ENCODE measurements at places on chromosomes 2 and 18.

- DNase-seq: no peak
Measured at GRCh38 chr2:30693821-30694281, 113.4 kb downstream of the CAPN13 start.

DNA sequence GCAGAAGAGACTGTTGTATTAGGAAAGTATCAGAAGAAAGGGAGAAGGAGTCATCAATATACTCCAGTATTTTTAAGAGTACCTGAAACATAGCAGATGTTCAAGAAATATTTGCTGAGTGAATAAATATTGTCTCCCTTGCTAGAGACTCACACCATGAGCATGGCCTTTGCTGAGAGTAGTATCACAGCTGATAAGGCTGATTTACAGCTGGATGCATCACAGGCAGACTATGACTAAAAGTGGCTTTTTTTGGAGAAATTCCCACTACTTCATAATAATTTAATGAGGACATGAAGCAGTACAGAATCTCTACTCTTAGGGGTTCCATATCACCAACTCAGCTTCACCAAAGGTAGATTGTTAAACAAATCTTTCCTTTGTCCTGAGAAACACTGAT, 373.3 kb downstream of the RBM43 start:
- no peak for DNase-seq

DNA sequence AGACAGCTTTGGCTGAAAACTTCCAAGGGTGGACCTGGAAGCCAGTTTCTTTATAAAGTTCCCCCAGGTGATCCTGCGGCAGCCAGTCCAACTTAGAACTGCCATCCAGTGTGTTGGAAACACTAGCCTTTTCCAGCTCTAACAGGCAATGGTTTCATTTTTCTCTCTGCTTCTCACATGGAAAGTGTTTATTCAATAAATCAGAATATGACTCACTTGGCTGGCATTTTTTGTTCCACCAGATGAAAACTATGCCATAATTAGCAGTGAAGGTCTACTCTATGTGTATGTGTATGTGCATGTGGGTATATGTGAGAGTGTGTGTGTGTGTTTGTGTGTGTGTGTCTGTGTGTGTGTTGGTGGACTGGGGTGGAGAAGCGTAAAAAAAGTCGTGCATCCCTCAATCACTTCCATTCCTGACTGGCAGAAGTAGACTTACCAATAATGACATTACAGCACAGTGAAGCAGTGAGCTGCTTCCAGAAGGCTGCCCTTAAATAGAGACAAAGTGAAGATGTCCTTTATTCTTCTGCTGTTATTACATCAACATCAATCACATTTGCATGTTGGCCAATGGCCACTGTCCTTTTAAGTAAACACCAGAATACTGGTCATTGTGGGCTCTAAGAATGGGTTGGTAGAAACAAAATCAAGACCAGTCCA, 90.9 kb upstream of the SETBP1 start:
- no peak for DNase-seq

- no peak for DNase-seq
Measured at GRCh38 chr2:240985881-240986786, 12.3 kb upstream of the SNED1 start.

DNA sequence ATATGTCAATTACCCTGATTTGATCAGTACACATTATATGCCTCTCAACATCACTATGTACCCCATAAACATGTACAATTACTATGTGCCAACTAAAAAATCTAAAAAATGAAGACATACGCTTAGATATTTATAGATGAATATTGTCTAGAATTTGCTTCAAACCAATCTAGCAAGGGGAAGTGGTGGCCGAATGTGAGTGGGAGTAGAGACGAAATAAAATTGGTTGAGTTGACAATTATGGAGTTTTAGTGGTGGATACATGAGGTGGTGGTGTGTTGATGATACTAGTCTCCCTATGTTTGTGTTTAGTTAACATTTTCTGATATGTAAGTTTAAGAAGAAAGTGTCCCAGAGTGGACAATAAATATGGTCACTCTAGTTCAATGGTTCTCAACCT, 49.0 kb downstream of the SDC1 start:
- DNase-seq: no peak

DNA sequence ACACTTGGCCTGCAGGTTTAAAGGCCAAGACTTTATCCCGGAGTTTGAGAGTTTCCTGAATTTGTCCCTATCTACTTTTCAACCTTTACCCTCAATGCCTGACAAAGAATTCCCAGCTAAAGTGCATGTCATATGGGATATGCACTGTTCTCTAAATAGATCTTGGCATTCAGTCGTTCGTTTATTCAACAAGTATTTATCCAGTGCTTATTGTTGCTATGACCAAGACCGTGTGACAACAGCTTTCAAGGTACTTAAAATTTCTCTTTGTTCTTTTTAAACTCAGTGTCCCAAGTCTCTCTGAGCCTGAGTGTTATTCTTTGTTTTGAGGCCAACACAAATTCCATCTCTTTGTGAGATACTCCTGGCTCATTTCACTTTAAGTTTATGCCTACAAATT, 133.4 kb downstream of the RGPD3 start:
- no peak for DNase-seq

- DNase-seq: no peak
Measured at GRCh38 chr18:11368020-11368419, 218.7 kb upstream of the PIEZO2 start.

DNA sequence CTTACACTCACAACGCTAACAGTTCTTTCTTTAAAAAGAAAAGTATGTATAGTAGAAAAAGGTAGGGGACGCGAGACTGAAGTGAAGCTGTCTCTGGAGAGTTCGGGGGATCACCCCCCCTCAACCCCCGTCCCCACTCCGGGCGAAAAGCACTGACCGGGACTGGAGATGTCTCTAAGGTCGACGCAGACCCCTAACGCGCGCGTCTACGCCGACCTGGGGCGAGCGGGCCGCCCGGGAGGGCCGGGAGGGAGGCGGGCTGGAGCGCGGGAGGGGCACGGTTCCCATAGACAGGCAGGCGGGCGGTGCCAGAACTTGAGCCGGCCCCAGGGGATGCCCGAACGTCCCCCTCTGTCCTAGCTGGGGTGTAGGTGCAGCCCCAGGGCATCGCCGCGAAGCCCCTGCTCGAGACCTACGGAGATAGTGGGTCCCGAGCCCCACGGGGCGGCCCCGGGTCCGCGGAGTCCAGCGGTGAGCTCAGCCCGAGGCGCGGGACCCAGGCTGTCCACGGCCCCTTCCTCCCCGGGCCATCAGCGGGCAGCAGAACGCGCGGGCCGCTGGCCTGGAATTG, 82.2 kb downstream of the CHRNA1 start:
- peak; percentile 3 for DNase-seq

DNA sequence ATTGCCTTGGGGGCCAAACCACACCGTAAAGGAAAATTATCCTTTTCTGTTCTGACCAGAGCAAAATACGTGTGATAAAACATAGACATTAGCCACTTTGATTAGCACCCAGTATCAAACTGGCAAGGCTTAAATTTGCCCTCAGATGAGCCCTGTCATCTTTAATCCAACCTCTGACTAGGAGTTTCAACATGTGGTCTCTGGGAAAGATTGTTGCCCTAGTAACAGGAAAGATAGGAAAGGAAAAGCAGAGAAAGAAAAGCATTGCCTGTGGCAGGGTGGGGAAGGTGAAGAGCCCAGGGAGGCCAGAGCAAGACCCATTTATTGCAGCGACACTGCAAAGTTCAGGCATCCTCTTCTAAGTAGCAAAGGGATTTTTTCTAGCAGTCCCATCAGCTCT, 181.5 kb upstream of the SCN7A start:
- DNase-seq: no peak

DNA sequence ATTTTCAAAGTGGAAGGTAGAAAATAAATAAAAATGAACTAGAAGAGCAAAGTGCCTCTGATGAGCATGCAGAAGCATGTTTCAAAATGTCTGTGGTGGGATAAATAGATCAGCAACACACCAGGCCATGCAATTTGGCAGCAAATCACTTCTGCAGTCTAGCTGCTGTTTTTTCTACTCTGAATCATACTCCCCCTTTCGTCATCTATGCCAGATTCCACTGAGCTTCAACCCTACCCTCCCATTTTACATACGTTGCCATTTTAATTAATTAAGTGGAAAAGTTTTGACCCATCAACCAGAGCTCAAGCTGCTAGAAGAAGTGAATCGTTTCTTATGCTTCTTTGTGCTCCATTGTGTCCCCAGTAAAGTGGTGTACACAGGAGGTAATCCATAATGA, 79.3 kb downstream of the NRXN1 start:
- no peak for DNase-seq

DNA sequence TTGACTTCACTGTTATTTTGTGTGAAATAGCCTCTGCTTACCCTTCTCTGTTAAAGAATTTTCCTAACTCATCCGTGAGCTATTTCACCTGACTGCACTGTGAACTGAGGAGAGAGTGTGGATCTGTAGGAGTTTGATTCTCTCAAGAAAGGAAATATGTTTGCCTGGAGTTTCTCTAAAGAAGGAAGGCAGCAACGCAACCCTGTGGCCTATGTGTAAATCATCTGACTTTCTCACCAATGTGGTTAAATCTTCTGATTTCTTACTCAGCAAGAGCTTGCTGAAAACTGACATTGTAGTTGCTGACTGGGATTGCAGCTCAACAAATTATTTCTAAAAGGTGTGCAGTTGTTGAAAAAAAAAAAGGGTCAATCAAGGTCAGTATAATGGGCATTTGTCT, 153.9 kb upstream of the PELI1 start:
- DNase-seq: no peak

- DNase-seq: no peak
Measured at GRCh38 chr18:74652392-74652988, 54.8 kb downstream of the ZNF407 start.

- DNase-seq: no peak
Measured at GRCh38 chr2:160300203-160300602, 100.1 kb upstream of the ITGB6 start.

DNA sequence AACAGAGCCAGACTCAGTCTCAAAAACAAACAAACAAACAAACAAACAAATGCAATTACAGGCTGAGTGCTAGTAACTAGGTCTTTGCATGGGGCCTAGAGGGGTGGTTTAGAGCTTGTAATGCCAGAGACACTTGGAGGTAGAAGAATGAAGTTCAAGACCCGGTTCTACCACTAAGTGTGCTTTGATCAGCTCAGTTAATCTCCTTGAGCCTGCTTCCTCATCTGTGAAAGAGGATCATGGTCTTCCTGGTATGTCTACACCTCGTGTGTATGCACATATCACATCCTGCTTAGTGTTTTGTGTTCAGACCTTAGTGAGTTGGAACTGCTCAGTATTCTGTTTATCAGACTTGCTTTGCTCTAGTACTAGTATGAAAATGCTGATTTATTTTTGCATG, 4.8 kb upstream of the ATP6V1C2 start:
- no peak for DNase-seq

DNA sequence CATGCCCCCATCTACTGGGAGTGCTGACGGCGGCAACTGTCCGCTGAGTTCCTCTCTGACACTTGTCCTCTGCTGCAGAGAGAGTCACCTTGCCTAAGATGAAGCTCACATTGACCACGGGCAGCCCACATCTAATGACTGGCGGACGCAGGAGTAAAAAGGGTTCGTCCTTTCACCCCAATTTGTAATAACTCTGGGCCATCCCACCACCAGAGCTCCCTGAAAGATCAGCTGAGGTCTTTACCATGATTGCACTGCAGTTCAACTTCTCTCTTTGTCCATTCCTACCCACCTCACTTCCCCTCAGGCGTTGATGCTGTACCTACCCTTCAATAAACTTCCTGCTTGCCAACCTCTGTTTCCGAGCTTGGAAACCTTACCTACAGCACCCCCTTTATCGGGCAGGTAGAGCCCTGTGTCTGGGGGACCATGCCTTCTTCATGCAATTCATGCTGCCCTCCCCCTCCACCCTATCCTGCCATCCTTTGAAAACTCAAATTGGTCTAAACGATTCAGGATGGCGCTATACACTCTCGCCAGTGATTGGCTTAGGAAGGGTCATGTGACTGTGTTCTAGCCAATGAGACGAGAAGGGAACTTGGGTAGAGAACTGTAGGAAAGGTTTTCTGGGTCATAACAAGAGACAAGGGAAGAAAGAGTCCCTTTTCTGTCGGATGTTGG, 10.3 kb upstream of the B3GNT2 start:
- DNase-seq: no peak

GRCh38 chr2:240500561-240501423, 57.0 kb downstream of the ANKMY1 start:
- DNase-seq: no peak

DNA sequence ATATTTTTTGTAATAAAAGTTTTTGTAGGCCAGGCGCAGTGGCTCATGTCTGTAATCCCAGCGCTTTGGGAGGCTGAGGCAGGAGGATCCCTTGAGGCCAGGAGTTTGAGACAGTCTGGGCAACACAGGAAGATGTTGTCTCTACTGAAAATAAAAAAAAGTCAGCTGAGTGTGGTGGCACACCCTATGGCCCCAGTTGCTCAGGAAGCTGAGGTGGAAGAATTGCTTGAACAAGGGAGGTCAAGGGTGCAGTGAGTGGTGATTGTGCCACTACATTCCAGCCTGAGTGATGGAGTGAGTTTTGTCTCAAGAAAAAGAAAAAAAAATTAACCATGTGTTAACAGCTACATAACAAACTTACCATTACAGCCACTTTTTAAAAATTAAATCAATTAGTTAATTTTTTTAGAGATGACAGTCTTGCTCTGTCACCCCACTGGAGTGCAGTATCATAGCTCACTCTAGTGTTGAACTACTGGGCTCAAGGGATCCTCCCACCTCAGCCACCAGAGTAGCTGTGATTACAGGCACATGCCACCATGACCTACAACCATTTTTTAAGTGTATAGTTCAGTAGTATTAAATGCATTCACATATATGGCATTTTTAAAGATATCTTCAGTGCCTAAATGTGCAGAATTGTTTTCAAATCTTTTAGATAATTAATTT, 67.2 kb upstream of the ACYP2 start:
- DNase-seq: no peak

DNA sequence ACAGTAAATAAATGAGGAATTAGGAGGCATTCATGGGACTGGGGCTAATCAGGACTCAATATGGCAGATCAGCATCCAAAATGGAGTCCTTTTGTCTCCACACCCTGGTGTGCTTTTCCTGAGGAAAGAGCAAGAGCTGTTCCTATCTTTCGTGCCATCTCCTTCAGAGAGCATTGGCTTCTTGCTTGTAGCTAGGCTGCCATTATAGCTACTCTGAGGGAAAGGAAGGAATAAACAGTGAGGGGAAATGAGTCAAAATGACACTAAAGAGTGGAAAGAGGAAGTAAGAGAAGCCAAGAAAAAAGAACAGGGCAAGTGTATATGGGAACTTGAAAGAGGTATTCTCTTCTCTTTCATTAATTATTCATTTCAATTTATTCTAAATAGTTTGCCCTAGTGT, 8.4 kb upstream of the NMI start:
- no peak for DNase-seq

- no peak for DNase-seq
Measured at GRCh38 chr2:172997031-172997430, 78.6 kb upstream of the MAP3K20 start.

GRCh38 chr2:15890124-15890754, 50.1 kb upstream of the MYCN start:
- DNase-seq: no peak

GRCh38 chr2:215548714-215549113, 112.8 kb upstream of the FN1 start:
- DNase-seq: no peak

DNA sequence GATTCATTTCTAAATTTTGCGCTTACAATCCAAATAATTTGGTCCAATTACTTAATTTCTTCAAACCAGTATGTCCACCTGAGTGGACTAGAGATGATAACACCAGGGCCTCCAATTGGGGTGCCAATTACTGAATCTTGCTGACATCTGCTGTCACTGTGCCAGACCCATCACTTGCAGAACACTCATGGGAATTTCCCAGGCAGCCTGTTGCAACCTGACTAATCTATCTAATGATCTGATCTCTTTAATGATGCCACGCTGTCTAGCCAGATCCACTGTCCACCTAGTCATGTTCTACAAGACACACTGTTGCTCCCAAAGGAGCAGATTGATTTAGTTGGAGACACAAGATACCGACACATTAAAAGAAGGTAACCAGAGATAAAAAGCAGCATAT, 11.8 kb upstream of the LRP1B start:
- DNase-seq: no peak

All from stimulated activated CD4-positive, alpha-beta T cell treated with anti-CD3 and anti-CD28 coated beads, Interleukin-2, amount 100 ng/mL, for 4 hours (primary cell).